Chondrocyte (in vitro differentiated cells): ENCODE measurements at places on chromosomes 2 and 18. TPM values are rescaled to one million over a fixed set of nuclear protein-coding genes. Genes with fewer than 3 reads are reported as not detected.

NDC80 gene
- total RNA-seq: 4.8 to 6.5 TPM (median 5.8 TPM) in 3 replicates

CCDC74A gene
- 2.4 to 3.0 TPM (median 2.4 TPM) in 3 replicates for total RNA-seq

SLC40A1 gene
- 15.0 to 21.7 TPM (median 20.3 TPM) in 3 replicates for total RNA-seq

C2orf49 gene
- total RNA-seq: 14.9 to 15.3 TPM (median 14.9 TPM) in 3 replicates

BOK gene
- total RNA-seq: 28.5 to 46.8 TPM (median 44.6 TPM) in 3 replicates

GRCh38 chr18:49931760-49932159 is 118.4 kb upstream of the ACAA2 start:
- no peaks in the 10 kb centered on the region for H3K4me1 ChIP-seq
- DNase-seq: no peak
- no peak overlapping the region for H3K4me3 ChIP-seq
- no peaks in the 10 kb centered on the region for H3K36me3 ChIP-seq
- H3K27me3 ChIP-seq: peaks cover 45% of the 10 kb centered on the region

- H3K4me1 ChIP-seq: peaks cover 1% of the 10 kb centered on the region
- H3K27ac ChIP-seq: no peak overlapping the region
- peaks cover 4% of the 10 kb centered on the region for H3K36me3 ChIP-seq
- peak; percentile 38 for DNase-seq
These were observed 246.4 kb downstream of the KLHL29 start for GRCh38 chr2:23631389-23631788.

DNA sequence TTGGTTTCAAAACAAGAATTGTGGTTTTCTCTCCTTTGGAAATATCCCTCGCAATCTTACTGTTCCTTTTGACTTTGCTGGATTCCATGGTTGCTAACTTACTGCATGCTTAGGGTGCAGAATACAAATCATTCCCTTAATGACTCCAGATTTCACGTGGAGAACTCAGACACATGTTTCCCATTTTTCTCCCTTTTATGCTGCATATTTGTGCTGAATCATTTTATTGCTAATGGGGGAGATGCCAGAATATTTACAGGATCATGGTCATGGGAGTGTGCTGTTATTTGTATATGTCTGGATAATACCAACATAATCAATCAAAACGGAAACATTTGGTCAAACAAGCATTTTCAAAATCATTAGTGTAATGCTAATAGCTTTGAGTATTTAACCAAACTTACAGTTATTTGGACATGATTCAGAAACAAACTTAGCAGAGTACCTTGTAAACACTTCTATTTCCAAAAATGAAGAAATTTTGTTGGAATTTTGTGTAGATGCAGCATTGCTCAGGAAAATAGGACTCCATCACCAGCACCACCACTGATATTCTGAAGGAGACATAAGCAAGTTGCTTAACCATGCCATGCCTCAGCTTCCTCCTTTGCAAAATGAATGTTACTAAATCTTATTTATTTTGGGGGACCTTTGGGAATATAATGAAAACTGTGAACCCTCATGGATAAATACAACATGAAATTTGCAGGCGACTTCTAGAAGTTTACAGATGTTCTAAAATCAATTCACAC is 122.5 kb upstream of the RND3 start:
- peaks cover 55% of the 10 kb centered on the region for H3K4me1 ChIP-seq
- H3K27ac ChIP-seq: peak overlapping the region; percentile 50
- no peaks in the 10 kb centered on the region for H3K27me3 ChIP-seq
- H3K4me3 ChIP-seq: no peak overlapping the region
- peaks cover 1% of the 10 kb centered on the region for H3K36me3 ChIP-seq

DNA sequence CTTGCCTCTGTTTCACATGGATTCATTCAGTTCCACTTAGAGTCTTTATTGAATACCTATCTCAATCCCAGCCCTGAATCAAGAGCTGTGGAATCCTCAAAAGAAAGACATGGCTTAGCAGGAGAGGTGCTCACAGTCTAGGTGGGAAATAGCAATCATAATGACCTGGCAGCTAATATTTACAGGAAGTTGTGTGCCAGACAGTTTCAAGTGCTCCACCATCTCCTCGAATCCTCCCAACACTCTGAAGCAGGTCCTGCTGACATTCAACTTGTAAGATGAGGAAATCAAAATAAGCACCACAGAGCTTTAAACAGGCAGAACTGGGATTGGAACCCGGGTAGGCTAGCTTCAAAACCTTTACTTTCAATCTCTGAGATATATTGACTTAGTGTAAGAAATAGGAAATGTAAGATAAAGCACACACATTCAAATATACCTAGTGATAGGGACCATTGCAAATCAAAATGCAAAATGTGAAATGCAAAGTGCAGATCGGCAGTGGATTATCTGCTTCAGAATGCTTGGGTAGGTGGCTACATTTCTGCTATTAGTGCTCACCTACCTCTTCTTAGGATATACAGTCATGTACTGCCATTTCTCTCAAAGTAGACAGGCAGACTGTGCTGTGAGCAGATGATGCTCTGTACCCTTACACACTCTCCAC is 182.0 kb downstream of the PRKCE start:
- no peak overlapping the region for H3K4me3 ChIP-seq
- no peaks in the 10 kb centered on the region for H3K4me1 ChIP-seq
- H3K27ac ChIP-seq: no peak overlapping the region
- no peak for DNase-seq
